ENCODE measurements at places on chromosomes 7 and 10.

DNA sequence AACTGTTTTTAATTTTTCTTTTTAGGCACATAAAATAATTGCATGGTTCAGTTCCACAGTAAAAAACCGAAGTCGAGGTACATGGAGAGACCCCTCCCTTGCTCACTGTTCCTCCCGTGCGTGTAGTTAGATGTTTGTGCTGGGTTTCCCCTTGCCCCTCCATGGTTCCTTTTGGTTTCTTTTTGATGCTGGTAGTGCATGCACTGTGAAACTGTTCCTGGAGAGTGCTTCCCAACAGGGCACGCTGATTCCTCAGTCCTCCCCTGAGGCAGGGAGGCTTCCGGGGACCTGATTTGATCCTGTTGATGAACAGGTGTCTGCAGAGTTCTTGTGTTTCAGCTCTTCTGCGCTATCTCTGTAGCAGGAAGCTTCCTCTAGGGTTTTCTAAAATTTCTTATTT is 69.5 kb downstream of the ADCY1 start:
- DNase-seq, result no peak

GRCh38 chr10:985361-985760 is 2.9 kb upstream of the GTPBP4 start:
- DNase-seq, result no peak

DNA sequence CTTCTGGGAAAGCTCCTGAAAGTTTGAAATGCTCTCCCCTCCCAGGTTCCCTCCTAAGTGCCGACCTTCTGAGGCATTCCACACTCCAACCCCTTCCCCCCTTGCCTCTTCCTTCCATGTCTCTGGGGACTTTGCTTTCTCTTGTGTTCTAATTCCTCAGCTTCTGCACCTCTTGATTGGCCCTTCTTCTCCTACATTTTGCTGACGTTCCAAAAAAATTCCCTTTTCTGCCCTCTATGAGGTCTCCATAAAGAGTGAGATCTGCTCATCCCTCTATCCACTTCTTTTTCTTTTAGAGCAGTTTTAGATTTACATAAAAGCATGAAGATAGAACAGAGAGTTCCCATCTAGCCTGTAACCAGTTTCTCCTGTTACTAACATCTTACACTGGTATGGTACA is 22.3 kb downstream of the FOXI2 start:
- no peak for DNase-seq

- DNase-seq, result no peak
Measured at GRCh38 chr7:48636391-48637015, 287.8 kb upstream of the CDC14C start.

DNA sequence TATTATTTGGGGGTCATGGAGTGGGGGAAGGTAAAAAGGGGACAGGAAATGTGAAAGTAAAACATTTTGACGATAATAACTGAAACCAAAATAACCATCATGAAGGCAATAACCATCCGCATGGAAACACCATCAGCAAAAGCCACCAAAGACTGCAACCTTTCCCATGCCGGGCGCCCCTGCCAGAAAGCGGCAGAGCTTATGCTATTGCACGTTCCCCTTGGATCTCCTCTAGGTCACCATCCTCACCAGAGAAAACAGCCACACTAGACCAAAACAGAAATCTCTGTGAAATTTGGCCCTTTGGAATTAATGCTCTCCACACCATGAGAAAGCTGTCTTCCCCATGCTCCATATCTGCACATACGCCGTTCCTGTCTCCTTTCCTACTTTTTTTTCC is 31.1 kb downstream of the DRGX start:
- no peak for DNase-seq

DNA sequence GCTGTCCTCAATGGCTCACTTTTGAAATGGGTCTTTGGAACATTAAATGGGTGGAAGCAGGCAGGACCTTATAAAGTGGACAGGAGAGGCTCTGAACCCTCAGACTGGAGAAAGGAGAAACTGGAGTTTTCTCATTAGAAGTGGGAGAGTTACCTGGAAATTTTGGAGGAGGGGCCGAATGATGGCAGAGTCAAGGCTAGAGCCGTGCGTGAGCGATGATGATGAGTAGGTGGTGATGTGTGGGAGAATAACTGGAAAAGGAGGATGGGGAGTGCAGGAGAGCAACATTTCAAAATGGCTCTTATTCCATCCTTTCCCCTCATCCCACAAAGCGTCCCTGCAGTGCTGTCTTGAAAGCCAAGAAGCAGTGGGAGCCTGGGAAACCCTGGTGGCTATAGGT is 274.0 kb downstream of the LRMDA start:
- DNase-seq, result no peak

- DNase-seq, result peak; percentile 7
Measured at GRCh38 chr7:5417106-5418071, 6.2 kb downstream of the TNRC18 start.

- DNase-seq, result no peak
Measured at GRCh38 chr7:17532861-17533404, 234.5 kb downstream of the AHR start.

- DNase-seq, result peak; percentile 67
Measured at GRCh38 chr7:5230265-5231067, 40.4 kb downstream of the WIPI2 start.

- DNase-seq, result no peak
Measured at GRCh38 chr10:106535304-106535953, 629.1 kb downstream of the SORCS1 start.

DNA sequence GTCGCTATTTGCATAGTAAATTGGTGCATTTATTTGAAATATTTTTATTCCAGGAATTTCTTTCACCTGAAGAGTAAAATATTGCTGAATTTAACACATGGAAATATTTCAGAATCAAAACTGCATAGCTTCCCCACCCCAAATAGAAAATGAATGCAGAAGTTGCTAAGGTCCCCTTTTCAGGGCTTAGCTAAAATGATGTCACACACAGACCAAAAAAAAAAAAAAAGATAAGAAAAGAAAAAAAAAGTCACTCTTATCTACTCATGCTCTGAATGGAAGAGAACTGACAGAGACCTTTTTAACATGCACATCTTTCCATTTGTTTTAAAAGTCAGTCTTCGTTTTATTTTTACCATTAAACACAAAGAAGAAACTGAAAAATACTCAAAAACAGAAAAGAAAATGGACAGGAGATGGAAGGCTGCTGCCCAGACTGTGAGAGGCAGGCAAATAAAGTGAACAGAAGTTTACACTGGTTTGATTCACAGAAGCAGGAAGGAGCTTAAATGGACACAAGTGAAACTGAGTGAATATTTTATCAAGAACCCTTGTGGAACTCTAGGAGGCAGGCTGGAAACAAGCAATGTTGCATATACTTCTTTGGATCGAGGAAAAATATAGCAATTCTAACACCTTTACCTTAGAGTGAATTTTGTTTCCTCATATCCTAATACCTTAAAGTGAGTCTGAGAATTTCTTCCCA is 32.0 kb downstream of the PSMC2 start:
- no peak for DNase-seq

GRCh38 chr7:138243430-138243829 is 167.2 kb downstream of the AKR1D1 start:
- DNase-seq, result no peak

Data from GM13976 (cell line).